ENCODE measurements at places on chromosomes 3 and 15. TPM values are rescaled to one million over a fixed set of nuclear protein-coding genes. Genes with fewer than 3 reads are reported as not detected.

CEP97 gene
- total RNA-seq: 21.5 TPM

TF gene
- 0.60 TPM for total RNA-seq

STAB1 gene
- total RNA-seq: 10.5 TPM

SNTN gene
- total RNA-seq: not detected

DNA sequence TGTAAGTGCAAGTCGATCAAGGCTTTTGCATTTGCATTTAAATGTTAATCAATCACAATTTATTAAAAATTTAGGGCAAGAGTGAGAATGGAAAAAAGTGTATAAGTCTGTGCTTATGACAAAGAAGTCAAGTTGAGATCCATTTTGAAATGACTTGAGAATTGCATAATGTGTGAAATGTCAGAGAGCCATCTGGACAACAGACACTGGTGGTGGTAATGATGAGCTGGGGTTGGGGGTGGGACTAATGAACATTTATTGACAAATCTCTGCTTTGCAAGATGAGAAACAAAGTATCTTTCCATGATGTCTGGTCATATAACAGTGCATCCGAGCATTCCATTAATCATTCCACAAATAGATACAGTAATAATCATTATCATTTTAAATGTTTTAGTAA lies 89.4 kb upstream of the ZBTB20 start:
- DNase-seq: no peak

GRCh38 chr3:122169911-122170310 lies 13.6 kb upstream of the CASR start:
- no peak for DNase-seq

- peak; percentile 62 for DNase-seq
Observed at GRCh38 chr3:123027292-123028232, at the start of gene SEMA5B. Gene SEMA5B (minus strand): TSS chr3:123027763. CDS start chr3:122961263, 66,500 bp downstream.

DNA sequence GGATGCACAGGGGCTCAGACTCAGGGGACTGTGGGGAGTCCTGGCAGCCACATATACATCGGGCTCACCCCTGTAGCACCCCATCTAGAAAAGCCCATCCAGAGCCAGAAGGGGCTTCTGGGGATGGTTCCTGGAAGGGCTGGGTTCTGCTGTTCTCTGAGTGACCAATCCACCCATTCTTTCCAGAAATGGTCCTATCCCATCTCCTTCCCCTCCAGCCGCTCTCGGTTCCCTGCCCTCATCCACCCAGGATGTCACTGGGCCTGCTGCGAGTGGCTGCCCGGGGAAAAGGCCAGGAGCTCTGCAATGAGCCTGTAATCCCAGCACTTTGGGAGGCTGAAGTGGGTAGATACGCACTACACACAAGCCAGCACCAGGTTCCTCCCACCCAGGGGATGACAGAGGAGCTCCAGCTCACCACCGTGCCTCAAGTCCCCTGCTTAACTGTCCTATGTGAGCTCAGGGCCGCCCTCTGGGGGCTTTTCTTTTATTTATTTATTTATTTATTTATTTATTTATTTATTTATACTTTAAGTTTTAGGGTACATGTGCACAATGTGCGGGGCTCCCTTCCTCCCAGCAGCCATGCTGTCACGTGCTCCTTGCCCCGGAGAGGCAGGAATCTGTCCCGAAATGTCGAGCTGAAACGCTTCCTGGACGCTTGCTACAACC lies 13.6 kb upstream of the CSK start:
- no peak for DNase-seq

GRCh38 chr3:115975353-115975752 lies 352.0 kb downstream of the GAP43 start:
- DNase-seq: no peak

GRCh38 chr15:68208136-68208535 lies 3.0 kb upstream of the CALML4 start:
- no peak for DNase-seq

DNA sequence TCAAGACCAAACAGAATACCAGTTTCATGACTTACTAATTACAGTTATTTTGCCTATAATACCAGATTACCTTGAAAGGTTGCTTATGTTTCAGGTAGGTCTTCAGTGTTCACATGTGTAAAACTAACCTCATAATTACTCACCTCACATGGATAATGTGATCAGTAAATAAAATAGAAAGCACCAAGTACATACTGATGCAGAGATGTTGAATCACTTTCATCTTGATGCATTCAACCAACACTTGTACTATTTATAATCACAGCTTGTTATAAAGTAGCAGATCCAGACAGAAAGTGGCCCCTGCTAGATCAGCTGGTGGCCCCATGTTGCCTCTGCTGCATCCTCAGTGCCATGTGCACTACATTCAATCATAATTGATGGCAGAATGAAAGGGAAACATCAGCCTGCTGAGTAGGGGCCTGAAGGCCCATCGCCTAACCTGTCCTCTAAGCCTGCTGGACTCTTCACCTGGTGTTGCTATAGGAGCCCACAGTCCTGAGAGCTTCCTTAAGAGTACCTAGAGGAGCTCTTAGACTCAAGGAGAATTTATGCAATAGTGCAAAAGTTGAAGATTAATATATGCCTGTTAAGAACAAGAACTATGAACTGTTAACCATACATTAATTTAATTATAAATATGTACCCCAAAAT lies 154.3 kb downstream of the PLCL2 start:
- DNase-seq: no peak

DNA sequence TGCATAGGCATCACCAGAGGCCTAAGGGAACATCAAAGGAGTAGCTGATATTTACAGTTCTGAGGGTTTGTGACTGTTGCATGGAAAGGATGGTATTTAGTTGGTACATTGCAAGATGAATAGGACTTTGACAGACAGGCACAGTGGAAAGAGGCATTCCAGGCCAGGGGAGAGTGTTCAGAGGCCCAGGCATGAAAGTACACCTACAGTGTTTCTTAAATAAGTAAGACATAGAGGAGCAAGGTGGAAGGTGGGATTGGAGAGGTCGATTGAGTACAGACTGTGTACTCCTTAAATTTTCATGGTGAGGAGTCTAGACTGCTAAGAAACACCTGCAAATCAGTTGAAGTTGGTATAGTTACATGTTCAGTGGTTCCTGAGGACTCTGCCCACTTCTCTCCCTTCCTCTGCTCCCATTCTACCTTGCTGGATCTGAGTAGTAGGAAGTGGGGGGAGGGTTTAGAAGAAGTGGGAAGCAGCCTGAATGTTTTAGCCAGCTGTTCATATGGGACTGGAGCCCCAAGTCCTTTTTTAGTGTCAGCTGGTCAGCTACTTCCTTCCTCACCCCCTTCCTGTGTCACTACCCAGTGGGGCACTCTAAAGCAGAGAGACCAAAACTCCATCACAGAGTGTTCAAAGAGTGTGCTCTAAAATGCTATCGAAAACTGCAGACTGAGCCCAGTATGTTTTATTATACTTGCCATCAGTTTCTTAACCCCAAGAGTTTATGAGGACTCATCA lies 14.0 kb downstream of the KLHL18 start:
- DNase-seq: no peak

DNA sequence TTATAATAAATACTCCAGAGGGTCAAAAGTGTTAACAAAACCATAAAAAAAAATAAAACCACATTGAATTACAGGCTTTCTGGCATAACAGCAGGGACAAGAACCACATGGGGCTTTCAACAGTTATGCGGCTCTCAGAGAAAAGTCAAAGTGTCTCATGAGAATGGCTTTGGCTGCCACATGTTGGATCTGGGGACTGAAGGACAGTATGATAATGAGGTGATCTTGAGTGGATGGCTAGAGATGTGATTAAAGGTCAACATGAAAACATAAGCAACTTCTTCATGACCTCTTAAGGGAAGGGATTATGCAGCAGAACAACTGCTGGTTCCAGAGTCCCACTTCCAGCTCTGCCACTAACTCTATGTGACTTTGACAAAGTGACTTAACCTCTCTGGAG lies 5.2 kb downstream of the RAB27A start:
- DNase-seq: no peak

DNA sequence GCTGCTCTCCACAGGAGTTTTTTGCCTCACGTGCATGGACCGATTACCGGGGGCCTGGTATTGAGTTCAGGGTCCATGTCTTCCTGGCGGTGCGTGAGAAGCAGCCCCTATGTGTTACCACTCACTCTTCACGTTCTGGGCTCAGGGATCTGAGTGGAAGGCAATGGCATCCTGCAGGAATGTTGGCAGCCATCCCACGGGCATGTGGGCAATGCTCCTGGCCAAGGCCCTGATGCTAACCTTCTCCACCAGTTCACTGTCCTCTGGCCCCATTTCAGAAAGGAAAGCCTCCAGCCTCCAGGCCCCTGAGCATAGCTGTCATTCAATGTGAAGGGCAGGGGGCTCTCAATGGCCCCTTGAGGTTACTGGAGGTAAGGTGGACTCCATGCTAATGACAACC lies 43.0 kb upstream of the KY start:
- no peak for DNase-seq

DNA sequence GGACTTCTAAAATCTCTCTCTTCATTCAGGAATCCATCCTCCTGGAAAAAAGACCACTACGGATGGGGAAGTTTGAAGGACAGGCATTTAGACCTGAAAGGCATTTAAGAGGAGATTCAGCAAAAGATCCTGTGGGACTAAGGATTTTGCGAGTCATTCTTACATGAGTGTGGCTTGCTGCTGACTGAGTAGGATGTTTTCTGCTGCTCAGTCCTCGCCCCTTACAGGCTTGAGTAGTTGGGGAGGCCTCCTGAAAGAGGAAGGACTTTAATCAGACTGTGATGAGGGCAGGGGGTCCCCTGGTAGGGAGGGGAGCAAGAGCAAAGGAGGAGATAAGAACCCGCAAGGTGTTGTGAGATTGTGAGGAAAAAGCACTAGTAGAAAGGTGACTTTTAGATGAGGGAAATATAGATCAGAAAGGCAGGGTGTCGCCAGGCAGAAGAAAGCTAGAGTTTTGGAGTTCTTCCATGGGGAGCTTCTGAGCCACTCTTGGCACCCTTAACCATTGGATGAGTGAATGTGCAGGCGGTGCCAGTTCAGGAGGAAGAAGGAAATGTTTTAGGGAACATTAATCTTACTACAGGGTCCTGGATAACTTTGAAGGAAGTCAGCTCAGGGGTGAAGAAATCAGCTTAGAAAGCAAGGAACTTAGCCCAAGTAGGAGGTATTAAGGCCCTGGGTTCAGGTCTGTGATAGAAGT lies 171.1 kb downstream of the RORA start:
- DNase-seq: no peak

GRCh38 chr3:190566043-190566933 lies 52.4 kb downstream of the IL1RAP start:
- DNase-seq: no peak

DNA sequence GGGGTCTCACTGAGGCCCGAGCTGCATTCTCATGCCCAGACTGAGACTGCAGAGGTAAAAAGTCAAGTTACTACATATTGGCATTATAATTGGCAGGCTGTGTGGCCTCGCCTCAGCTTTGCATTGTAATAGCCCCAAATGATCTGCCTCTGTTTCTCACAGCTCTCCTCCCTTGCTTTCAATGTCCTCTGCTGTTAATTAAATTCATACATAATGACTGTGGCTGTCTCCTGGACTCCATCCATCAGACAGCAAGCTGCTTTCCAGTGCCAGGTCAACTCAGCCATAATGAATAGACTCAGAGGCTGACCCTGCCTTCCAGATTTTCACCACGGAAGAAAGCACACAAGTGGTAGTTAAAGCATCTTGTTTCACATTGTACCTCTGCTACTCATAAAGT lies 7.6 kb upstream of the RTP4 start:
- no peak for DNase-seq

GRCh38 chr15:32987067-32987466 lies 207.4 kb downstream of the FMN1 start:
- no peak for DNase-seq

- peak; percentile 71 for DNase-seq
Observed at GRCh38 chr15:90376789-90377188, 11.3 kb upstream of the IQGAP1 start.

DNA sequence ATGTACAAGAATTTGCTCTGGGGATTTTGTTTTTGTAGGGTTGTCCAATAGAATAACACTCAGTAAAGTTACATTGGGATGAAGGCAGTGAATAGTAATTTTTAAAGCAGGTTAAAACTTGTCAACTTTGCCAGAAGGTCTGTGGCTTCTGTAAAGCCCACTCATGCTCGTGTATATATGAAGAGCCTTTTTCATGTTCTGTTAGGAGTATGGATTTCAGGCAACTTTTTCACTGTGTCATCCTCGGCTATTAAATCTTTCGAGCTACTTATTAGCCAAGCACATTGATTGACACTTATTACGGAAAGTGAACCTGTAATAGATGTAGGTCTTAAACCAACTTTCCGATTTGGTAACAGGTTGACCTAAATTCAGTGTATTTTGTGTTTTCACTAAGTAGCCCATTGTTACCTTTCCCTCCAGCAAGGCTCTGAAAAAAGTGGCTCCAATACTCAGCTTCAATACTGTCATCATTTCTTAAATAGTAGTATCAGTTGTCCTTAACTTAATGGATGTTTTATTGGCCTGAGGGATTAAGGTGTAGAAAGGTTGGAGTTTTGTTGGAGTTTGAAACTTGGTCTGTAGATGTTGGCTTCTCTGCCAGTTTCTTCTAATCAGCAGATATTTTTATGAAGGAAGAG lies 1.7 kb downstream of the PAK2 start:
- DNase-seq: no peak

- no peak for DNase-seq
Observed at GRCh38 chr15:93941697-93942096, 289.7 kb upstream of the MCTP2 start.

GRCh38 chr3:177932346-177932745 lies 603.9 kb upstream of the KCNMB2 start:
- DNase-seq: no peak

DNA sequence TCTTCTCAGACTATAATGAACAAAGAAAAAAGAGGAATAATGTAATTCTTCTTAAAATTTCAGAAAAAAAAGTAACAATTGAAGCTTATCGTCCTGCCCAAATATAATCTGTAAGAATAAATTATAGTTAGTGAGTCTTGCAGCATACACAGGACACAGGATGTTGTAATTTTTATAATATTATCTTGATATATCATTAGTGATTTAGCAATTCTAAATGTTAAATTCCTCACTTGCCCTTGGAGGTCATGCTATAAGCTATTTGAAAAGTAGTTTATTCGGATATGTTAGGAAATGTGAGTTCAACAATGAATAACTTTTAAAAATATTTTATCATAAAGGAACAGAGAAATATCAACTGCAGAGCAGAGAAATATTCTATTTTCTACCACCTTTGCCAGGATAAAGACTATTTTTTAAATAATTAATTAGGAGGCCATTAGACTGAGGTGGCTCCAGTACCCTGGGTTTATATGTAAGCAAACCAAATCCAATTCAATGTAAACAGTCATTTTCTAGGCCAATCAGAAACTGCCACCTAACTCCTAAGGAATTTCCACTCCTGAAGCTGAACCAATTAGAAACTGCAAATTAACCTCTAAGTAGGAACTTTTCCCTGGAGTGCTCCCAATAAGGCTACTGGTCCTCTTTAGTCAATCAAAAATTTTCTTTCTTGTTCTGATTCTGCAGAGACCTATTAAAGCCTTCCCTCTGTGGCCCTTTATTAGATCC lies 1109.3 kb downstream of the ROBO2 start:
- DNase-seq: no peak

GRCh38 chr3:32106929-32107362 lies 526 bp downstream of the GPD1L start:
- no peak for DNase-seq

- no peak for DNase-seq
Observed at GRCh38 chr15:26065723-26066122, 202.6 kb upstream of the ATP10A start.

All from activated naive CD8-positive, alpha-beta T cell treated with anti-CD3 and anti-CD28 coated beads, Interleukin-2, amount 10 ng/mL, durations not matched to agents 7 days and 5 days (primary cell).